SK-N-SH (cell line): ENCODE measurements at places on chromosomes 2 and 18. TPM values are rescaled to one million over a fixed set of nuclear protein-coding genes. Genes with fewer than 3 reads are reported as not detected.
A peak's percentile ranks its signal among the peaks of the same experiment; 100 is the strongest.

The CD226 gene
- 0.31 and 0.56 TPM in 2 replicates for polyA plus RNA-seq

The RPL37A gene
- polyA plus RNA-seq, result 2,018 and 3,014 TPM in 2 replicates

GRCh38 chr18:1648712-1649111 lies 744.0 kb downstream of the ADCYAP1 start:
- H3K27ac ChIP-seq, result no peak overlapping the region
- DNase-seq, result no peak
- no peaks in the 10 kb centered on the region for H3K4me1 ChIP-seq
- no peaks in the 10 kb centered on the region for H3K27me3 ChIP-seq

The FBXO36 gene
- polyA plus RNA-seq, result 3.9 and 5.7 TPM in 2 replicates

The UGT1A5 gene
- polyA plus RNA-seq, result not detected in 2 replicates

- no peaks in the 10 kb centered on the region for H3K27me3 ChIP-seq
- H3K27ac ChIP-seq, result peak overlapping the region; percentile 62; the same call in 1 of the 2 replicates
- H3K4me1 ChIP-seq, result no peaks in the 10 kb centered on the region; the same call in 1 of the 2 replicates
- H3K36me3 ChIP-seq, result no peaks in the 10 kb centered on the region
- H3K4me3 ChIP-seq, result no peak overlapping the region
Measured at GRCh38 chr2:215692387-215693079, 256.7 kb upstream of the FN1 start.
